Stimulated activated CD4-positive, alpha-beta T cell treated with anti-CD3 and anti-CD28 coated beads, Interleukin-12 subunit alpha, Interleukin-12 subunit beta, amount 100 ng/mL, for 24 hours (primary cell): ENCODE measurements at places on chromosomes 12 and 14.

DNA sequence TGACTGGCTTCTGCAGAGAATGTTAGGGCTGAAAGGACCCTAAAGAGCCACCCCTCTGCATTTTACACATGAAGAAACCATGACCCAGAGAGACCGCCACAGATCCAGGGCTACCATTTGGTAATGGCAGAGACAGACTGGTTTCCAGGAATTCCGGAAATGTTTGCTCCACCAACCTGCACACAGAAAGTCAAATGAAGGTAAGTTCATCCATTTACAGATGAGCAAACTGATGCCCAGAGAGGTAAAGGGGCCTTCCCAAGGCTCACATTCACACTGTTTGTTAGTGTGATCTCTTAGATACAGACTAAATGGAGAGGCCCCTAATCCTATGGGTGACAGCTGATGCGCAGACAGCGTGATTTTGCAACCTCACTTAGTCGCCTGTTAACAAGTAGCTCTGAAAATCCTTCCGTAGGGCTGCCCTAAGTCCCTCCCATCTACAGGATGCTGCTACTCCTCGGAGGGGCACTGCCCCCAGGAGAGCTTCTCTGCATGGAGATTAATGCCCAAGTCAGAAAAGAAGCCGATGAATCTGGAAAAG lies 33.8 kb downstream of the ZFP36L1 start:
- DNase-seq: no peak

- no peak for DNase-seq
Measured at GRCh38 chr14:96165493-96166436, 38.9 kb upstream of the BDKRB2 start.

- no peak for DNase-seq
Measured at GRCh38 chr12:46788072-46788887, 37.5 kb downstream of the SLC38A4 start.

DNA sequence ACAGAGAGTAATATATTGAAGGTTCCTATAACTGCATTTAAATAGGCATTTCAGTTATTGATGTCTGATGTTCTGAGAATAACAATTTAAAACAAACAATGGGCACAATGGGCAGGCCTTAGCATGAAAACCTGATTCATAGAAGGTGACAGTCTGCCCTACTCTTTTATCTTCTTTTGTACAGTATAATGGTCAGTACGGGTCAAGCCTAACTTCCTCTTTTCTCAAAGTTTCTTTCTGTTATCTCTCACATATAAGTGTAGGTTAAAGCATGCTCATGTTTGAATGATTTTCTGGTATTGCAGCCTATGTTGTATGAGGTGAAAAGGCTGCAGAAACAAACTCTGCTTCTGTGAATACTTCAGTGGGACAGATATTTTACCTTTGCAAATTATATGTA lies 14.2 kb downstream of the FKBP3 start:
- no peak for DNase-seq

DNA sequence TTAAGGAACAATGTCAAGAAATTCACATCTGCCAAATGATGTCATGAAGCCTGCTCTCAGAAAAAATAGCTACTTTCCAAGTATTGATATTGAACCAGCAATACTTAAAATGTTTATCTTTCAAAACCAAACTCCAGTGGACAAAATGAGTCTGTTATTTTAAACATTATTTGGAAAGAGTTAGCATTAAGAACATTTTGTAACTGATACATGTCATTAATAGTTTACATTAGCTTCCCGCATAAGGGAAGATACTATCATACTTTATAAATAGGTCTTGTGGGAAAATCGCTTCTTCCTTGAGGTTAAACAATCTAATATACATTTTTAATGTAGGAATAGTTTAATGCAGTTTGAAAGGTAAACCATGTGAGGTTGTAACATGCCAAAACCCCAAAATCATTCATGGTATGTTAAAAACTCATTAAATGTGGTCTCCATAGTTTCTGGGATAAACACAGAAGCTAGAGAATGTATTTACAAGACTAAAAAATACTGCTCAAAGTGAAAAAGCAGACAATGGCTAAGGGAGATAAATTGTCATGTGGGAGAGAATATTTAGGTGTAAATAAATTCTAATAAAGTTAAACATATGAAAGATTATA lies 73.4 kb upstream of the ATP2B1 start:
- DNase-seq: no peak

GRCh38 chr12:2841056-2841650 lies 6.3 kb upstream of the NRIP2 start:
- no peak for DNase-seq

DNA sequence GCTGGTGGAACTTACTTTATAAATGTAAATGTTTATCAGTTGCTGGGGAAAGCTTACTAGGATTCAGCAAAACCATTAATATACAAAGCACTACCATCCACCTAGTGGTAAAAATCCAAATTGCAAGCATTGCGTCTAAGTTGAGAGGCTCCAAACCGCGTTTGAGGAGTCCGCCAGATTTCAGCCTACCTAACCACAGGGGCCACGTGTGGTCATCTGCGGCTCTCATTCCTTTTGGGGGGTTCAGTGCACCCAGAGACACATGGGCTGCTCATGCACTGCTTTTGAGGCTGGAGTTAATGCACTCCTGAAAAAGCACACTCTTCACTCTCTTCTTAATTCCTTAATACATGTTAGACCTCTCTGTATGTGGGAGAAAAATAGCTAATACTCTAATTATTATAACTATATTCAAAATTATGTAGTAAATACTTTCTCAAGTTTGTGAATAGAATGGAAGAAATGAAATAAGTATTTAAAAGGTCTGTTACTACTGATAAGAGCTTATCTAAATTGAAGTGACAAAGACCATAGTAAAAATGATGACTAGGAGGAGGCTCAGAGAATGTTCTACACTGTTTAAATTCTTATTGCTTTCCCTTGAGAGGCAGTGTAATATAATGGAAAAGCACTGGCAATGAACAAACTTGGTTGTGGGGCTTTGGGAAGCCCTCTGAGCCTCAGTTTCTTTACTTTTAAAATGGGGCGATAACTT lies 41.4 kb upstream of the MANSC4 start:
- DNase-seq: no peak

DNA sequence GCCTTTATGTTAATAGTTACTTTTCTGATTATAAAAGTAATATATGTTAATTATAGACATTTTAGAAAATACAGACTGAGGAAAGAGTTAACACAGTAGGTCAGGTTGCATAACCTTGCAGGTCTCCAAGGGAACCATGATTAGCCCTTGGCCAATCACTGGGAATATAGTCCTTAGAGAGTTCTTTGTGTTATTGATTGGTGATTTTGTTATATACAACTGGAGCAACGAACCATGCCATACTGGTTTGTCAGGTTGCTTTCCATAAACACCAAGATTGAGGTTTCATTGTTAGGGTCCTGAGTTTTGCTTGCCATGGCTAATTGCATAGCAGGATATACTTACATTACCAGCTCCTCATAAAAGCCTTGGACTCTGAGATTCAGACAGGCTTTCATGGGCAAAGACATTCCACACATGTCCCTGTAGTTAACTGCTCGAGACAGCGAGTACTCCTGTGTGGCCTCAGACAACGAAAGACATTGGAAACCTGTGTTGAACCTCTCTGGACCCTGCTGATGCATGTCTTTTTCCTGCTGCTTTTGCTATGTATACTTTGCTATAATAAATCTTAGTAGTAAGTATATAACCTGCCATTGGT lies 33.7 kb downstream of the MAPK1IP1L start:
- no peak for DNase-seq

GRCh38 chr12:12081836-12082497 lies 11.2 kb downstream of the BCL2L14 start:
- DNase-seq: no peak

GRCh38 chr14:21057803-21058675 lies at the start of gene RNASE8:
Gene RNASE8 (plus strand): TSS chr14:21057822. CDS start chr14:21057893, 71 bp downstream.
- no peak for DNase-seq

- DNase-seq: no peak
Measured at GRCh38 chr14:49975276-49975675, 82.4 kb downstream of the ARF6 start.

GRCh38 chr14:52692248-52692962 lies 3.0 kb downstream of the ERO1A start:
- no peak for DNase-seq

GRCh38 chr12:66061557-66062289 lies 68.8 kb downstream of the LLPH start:
- no peak for DNase-seq

DNA sequence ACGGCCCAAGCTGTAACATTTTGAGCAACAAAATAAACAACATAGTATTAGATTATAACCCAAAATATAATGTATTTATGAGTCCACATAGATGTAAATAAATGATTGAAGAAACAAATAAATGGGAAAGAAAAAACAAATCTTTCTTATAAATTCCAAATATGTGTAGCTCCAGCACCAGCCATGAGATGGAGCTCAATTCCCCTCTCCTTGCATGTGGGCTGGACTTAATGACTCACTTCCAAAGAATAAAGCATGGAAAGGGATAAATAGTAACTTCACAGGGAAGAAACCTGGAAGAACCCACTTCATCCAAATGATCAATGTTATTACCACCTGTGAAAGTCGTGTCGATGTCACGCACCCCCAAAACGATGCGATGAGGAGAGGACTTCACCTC lies 158.8 kb downstream of the RPAP3 start:
- no peak for DNase-seq

DNA sequence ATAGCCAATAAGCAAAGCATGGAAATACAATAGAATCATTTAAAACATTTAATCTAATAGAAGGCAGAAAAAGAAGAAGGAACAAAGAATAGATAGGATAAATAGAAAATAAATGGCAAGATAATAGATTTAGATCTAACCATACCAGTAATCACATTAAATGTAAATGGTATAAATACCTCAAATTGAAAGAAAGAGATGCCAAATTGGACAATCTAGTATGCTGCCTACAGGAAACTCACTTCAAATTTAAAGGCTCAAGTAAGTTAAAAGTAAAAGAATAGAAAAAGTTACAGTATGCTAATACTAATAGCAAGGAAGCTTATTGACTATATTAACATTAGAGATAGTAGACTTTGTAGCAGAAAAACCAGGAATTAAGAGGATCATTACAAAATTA lies 40.1 kb downstream of the RAN start:
- DNase-seq: no peak

GRCh38 chr12:104279164-104279563 lies 24.4 kb upstream of the EID3 start:
- no peak for DNase-seq

GRCh38 chr14:87838931-87839330 lies 154.1 kb downstream of the GALC start:
- DNase-seq: no peak

DNA sequence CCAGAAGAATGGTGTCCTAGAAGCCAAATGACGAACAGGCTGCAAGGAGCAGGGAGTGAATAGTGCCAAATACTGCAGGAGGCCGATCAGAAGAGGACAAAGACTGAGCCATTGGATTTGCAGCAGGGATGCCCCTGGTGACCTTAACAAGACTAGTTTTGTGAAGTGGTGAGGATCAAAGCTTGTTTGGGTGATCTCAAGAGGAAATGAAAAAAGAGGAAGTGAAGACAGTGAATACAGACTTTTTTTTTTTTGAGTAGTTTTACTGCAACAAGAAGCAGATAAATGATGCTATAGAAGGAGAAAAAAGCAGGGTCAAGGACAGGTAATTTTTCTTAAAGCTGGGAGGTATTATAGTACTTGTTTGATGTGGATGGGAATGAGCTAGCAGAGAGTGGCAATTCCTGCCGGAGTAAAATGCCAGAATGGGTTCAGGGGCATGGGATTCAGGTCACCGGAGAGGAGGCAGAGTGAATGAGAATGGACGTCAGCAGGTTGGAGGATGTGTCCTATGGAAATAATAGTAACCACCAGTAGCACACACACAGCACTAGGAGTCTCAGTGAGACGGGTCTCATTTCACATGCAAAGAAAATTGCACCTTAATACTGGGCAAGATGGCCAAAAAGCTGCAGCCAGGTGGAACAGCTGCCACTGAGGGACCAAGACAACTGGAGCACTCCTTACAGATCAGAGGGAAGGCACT lies 345.8 kb upstream of the CCDC196 start:
- DNase-seq: no peak

DNA sequence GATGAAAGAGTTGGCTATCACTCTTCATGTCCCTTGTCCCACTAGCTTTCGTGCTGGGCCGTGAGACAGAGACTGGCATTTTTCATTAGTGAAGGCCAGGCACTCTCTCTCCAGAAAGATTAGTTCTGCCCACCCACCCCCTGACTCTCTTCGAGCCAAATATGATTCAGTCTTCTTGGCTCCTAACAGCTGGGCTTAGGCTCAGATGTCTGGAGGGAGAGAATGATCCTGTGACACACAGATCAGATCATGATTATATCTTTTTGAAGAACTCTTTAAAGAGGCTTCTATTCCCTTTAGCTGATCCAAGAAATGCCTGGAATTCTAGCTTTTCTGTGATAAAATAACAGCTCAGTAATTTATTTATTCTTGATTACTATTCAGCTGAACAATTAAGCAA lies 5.2 kb upstream of the GNG2 start:
- DNase-seq: no peak

- peak; percentile 26 for DNase-seq
Measured at GRCh38 chr14:31206536-31207286, 882 bp downstream of the HECTD1 start.

GRCh38 chr12:124593176-124593575 lies 25.8 kb upstream of the NCOR2 start:
- no peak for DNase-seq

- DNase-seq: no peak
Measured at GRCh38 chr12:2642896-2643425, 151.8 kb upstream of the FKBP4 start.

DNA sequence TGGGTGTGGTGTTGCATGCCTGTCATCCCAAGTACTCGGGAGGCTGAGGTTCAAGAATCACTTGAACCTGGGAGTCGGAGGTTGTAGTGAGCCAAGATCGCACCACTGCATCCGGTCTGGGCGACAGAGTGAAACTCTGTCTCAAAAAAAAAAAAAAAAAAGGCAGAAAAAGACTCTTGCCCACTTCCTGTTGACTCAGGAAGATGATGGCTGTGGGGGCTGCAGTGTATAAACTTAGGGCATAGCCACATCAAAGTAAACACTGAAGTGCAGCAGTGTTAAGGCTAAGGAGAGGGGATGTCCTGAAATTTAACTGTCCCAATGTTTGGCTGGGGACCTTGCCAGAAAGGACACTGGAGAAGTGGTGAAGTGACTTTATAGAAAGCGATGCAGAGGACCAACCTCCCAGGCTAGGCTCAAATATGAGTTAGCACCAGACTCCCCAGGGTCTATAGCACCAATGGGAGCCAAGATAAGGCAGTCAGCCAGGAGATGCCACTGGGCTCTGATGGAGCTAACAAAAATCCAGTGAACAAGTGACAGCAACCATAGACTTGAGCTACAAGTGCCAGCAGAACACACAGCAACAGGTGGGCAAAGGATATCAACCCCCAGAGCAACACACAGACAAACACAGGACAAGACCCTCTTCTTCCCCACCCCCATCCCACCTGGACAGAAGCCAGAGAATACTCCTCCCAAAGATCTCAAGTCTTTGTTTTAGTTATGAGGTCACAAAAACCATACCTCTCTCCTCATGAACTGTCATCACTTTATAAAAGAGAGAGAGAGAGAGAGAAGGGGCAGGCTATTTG lies 28.0 kb downstream of the NELL2 start:
- peak; percentile 31 for DNase-seq
